NCI-H1417 treated with DMSO at 0.1 percent for 48 hours (cell line): ENCODE measurements at places on chromosomes 1 and 21.

- no peak for DNase-seq
Measured at GRCh38 chr1:9735800-9736199, 84.3 kb downstream of the PIK3CD start.

DNA sequence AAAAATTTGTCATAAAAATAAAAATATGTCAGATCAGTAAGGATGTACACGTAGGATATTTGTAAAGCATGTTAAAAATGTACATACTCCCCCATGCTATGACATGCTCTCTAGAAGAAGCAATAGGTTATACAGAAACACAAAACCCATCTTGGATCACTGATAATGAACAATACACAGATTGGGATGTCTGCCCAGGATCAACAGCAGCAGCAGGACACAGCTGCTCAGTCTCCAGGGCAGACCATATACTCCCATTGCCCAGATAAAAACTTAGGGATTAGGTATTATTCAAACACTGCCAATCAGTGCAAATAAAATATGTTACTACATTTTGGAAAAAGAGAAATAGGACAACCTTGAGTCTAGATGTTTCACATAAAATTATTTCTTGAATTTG, 39.0 kb downstream of the DAB1 start:
- DNase-seq, result no peak

- no peak for DNase-seq
Measured at GRCh38 chr1:247110627-247111258, 6.6 kb upstream of the ZNF669 start.

GRCh38 chr1:53449693-53450092, 9.5 kb upstream of the DMRTB1 start:
- no peak for DNase-seq

DNA sequence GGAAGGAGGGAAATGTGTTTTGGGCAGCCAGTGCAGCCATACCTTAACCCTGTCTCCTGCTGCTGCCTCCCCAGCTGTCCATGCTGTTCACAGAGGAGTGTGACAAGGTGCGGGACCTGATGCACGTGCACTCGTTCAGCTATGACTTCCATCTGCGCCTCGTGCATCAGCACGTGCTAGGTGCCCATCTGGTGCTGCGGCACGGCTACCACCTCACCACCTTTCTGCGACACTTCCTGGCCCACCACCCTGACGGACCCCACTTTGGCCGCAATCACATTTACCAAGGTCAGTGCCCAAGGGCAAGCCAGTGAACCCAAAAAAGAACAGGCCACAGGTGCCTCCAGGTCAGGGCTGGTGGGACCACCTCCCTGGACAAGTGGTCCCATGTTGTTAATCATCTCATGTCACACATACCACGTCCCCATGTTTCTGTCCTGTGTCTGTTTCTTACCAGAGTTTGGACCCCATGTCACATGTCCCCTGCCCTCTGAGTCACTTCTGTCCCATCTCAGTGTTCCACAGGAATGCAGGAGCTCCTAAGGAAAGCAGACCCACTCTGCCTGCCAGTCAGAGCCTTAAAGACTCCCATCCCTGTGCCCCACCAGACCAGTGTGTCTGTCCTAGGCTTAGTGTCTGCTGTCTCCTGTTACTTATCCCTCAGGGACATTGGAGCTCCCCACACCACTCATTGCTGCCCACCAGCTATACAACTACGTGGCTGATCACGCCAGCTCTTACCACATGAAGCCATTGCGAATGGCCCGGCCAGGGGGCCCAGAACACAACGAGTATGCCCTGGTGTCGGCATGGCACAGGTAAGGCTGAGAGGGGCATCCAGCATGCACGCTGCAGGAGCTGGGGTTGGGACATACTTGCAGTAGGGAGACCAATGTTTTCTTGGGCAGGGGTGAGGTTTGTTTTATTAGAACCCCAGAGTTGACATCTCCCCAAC, 6.6 kb downstream of the HYI start:
- DNase-seq, result no peak

DNA sequence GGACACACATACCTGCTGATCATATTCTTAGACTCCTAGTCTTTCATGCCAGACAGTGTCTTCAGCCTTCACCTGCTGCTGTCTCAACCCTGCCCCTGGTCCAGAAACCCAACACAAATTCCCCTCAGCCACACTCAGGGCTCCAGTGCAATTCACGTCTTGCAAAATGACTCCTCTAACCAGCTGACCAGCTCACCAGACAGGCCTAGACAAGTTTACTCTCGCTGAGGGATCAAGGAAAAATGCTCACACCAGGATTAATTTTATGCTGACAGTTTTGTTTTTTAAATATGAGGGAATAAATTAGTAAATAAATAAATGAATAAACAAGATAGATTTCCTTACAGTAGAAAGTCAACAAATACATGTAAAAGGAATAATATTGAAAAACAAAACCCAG, 28.5 kb downstream of the CCDC185 start:
- DNase-seq, result no peak

DNA sequence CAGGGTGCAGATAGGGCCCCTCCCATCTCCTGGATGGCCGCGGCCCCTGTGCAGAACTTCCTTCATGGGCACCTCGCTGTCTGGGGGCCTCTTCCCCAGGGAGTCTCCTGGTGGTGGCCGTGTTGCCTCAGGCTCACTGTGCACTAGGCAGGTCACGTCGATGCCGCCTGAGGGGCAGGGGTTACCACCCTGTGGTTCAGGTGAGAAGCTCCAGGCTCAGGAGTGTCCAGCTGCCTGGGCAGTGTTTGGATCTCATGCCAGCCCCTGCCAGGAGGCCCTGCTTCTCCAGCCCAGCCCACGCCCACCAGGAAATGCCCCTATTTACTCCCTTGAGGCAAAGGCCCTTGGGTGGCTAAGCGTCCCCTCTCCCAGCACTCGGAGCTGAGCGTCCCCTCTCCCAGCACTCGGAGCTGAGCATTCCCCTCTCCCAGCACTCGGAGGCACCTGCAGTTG, 2.1 kb downstream of the ITGB2 start:
- DNase-seq, result no peak

- no peak for DNase-seq
Measured at GRCh38 chr1:235806123-235806522, 60.6 kb downstream of the LYST start.

DNA sequence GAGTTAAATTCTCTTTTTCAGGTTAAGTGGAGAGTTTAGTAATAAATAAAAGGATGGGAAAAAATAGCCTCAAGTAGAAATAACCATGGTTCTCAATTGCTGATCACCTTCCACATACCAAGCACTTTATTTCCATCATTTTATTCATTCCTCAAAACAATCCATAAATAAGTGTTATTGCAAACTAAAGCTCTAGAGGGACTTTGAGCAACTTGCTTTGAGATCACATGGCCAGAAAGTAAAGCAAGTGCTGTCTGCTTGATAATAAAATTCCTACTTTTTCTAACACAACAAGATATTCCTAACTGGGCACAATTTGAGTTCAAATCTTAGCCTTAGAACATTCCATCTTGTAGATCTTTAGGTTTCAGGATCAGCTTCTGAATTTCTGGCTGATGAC, 97.1 kb upstream of the C1orf87 start:
- no peak for DNase-seq

- no peak for DNase-seq
Measured at GRCh38 chr21:33015096-33015495, 10.6 kb upstream of the OLIG2 start.

GRCh38 chr1:33010932-33011731, 25.6 kb downstream of the AK2 start:
- DNase-seq, result no peak

- no peak for DNase-seq
Measured at GRCh38 chr21:46605767-46606426, 1.0 kb upstream of the S100B start.

GRCh38 chr1:117060441-117061317, 553 bp downstream of the TTF2 start:
- DNase-seq, result no peak

- no peak for DNase-seq
Measured at GRCh38 chr21:15425049-15425448, 304.7 kb upstream of the USP25 start.

- no peak for DNase-seq
Measured at GRCh38 chr1:153944005-153944826, 2.3 kb downstream of the DENND4B start.

DNA sequence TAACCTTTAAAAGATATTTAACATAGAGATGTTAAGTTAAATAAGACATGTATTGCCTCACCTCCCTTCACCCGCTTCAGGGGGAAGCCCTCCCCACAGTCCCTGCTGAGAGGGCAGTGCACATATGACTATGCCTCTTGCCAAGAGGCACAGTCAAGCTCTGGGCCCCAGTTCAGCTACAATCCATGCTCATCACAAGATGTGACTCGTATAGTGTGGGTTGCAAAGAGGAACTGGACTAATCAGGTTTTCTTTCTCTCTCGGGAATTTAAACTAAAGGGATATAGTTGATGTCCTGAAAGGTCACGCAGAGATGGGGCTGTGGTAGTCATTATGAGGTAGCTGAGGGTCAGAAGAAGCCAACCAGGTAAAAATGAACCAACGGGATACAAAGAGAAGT, 35.6 kb downstream of the LYST start:
- no peak for DNase-seq

- DNase-seq, result no peak
Measured at GRCh38 chr1:228969953-228970800, 234.9 kb downstream of the RHOU start.

- DNase-seq, result no peak
Measured at GRCh38 chr1:54842963-54843362, 41.8 kb upstream of the TTC22 start.

DNA sequence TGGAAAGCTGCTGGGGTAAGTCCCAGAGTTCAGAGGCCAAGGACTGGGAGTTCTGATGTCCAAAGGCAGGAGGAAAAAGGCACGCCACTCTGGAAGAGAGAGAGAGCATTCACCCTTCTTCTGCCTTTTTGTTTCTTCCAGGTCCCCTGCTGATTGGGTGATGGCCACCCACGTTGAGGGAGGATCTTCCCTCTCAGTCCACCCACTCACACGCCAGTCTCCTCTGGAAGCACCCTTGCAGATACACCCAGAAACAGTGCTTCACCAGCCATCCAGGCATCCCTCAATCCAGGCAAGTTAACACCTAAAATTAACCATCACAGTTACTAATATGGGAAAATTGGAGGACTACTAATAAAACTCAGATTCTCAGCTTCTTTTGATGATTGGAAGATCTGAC, 66.1 kb upstream of the PARP1 start:
- no peak for DNase-seq

GRCh38 chr1:182315167-182315556, 76.4 kb downstream of the GLUL start:
- DNase-seq, result no peak

DNA sequence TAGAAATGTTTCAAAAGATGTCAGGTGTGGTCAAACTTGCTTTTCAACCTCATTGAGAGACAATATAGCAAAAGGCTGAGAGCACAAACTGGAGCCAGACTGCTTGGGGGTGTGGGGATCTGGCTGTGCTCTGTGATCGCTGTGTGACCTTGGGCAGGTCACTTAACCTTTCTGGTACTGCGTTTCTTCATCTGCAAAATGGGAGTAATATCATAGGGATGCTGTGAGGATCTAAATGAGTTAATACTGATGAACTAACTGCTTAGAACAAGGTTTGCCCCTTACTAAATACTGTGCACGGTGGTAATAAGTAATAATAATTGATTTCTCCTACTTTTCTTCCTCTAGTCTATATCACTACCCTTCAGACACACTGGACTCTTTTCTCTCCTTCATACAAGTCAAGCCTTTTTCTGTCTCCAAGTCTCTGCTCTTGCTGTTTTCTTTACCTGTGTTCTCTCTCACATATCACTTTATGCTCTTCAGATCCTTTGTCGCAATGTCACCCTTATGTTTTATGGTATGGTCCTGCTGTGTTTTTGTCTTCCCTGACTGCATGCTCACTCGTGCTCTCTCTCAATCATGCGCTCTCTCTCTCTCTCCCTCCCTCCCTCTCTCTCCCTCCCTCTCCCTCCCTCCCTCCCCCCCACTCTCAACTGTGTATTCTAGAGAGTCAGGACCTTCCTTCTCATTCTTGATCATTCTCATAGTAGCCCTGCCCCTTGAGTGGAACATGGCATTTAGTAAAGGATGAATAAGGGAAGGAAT, 3.3 kb downstream of the MGST3 start:
- DNase-seq, result no peak

GRCh38 chr1:34867415-34867814, 7.9 kb upstream of the SMIM12 start:
- no peak for DNase-seq

DNA sequence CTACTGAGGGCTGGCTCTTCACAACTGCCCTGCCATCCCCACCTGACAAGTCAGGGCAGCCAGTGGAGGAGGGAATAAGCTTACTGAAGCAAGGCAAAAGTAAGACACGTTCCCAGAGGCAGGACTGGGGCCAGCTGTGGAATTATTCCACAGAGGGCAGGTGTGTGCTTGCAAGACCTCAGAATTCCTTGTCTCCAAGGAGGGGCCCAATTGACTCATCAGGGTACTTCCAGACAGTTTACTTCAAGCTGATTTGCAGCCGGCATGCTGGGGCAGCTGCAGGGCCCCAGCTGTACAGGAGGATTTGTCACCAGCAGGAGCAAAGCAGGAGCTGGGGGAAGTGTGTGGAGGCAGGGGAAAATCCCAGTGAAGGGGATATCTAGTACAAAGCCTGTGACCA, 167.5 kb upstream of the CAMK1G start:
- no peak for DNase-seq

DNA sequence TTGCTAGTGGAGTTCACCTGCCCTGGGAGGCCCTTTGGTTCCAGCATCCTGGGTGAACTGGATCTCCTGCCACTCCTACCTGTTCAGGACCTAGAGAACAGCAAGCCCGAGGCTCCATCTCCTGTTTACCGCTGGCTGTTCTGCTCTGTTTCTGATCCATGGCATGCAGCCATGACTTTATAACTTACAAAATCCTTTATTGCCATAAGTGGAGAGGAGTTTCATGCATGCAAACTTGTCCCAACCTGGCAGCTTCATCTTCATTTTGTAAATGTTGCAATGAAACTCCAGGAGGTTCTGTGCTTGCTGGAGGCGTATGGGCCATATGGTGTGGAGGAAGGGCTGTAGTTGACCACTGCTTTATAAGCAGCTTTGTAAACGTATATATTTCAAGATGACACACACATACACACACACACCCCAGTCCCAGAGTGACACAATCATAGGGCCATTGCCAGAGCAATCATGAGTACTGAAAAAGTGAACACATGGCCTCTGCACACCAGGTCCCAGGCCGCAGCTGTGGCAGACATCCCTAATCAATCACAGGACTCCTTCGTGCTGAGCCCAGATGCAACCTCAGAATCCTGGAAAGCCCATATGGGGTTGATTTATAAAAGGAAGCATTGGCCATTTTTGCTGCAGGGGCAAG, 69.0 kb downstream of the UBIAD1 start:
- no peak for DNase-seq

DNA sequence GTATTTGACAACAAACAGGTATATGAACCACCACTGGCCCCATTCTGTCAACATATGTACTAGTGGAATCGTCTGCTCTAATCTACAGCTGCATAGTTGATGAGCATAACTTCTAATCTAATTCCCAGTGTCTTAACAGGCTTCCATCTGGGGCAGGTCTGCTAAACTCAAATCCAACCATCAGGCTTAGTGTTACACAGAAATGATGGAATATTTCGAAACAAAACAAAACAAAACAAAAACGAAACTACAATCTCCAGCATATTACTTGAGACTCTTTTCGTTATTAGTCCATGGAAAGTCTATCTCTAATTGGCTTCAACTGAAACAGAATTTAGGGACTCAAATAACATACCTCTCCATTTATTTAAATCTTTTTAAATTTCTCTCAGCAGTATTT, 37.6 kb downstream of the DIPK1A start:
- DNase-seq, result no peak
